ENCODE measurements at places on chromosomes 2 and 18.

DNA sequence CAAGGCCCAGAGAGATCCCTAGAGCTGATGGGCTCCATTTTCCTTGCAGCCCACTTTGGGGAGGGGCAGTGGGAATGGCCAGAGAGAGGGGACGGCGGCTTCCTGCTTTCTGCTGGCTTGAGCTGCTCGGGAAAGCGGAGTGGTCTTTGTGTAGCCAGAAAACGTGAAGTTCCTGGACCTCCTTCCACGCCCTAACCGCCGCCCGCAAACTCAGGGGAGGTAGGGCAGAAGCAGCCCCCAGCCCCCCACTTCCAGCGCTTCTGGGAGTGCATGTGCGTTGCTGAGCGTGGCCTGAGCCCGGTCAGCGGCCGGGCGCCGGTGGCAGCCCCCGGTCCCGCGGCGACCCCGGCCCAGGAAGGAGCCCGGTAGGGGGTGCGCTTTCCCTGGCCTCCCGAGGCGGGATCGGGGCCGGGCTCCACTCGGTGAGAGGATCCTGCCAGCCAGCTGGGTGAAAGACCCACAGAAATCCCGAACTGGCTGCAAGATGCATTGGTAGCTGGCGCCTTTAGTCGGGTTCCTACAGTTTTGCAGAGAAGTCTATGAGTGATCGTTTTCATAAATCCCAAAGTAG lies 25.3 kb upstream of the BOD1L2 start:
- DNase-seq: peak; percentile 60

DNA sequence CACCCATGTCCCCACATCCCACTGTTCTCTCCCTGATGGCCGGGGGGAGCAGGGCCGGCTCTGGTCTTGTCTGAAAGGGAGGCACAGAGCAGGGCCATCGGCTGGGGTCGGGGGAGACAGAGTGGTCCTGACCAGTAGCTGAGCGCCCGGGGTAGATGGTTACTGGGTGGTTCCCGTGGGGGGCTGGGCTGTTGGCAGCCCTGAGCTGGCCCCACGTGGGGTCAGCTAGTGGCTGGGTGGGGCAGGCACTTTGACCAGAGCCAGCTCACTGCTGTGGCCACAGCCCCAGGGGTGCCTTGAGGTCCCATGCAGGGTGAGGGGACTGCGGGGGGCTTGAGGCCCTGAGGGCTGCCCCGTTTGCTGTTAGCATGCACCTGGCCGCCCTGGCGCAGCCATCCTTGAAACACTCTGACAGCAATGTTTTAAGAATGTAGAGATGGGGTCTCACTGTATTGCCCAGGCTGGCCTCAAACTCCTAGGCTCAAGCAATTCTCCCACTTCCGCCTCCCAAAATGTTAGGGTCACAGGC lies 12.3 kb upstream of the NEU4 start:
- DNase-seq: no peak

DNA sequence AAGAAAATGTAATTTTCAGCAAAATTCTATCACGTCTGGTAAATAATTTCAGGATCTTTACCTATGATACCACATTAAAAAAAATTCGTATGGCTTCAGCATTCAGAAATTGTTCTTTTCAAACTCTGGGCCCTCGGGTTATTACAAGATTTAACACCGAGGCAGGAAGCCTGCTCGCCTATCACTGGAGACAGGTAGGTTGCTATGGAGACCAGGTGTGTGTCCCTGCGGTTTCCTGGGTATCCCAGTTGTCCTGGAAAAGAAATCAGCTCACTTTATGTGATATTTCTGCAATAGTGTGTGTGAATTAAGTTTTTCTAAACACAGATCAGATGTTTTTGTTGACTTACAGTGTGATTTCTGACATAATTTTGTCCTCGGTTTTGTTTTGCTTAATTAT lies 14.2 kb downstream of the HPCAL1 start:
- peak; percentile 68 for DNase-seq

DNA sequence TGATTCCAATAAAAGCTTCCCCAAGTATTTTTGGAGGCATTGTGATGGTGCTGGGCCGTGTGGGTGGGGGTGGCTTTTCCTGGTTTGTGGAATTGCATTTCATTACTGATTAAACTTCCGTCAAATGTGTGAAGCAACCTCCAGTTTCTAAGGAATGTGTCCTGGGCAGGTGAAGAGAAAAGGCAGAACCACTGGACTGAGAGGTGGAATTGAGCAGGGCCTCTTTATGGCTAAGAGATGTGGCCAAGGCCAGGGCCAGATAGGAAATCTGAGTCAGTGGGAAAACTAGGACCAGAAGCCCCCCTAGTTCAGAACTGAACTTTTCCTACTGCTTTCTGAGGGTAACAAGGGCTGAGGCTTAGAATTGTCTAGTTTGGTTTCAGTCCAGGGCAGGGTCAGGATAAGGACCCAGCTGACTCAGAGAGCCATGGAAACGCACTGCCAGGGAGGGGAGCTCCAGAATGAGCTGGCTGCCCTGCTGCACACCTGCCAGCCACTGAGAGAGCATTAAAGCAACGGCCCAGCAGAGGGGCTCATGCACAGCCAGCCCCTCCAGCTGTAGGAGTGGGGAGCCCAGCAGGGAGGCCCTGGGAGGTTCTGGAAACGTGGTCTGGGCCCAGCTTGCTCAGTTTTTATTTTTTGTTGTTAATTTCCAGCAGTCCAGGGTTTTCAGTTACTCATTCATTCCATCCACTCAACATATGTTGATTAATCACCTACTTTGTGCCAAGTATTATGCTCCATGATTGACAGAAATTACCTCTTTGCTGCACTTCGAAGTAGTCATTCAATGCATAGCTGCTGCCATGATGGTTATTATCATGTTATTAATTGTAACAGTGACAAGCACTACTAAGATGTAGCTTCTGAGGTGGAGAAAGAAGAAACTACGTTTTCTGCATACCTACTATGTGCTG lies 156.1 kb downstream of the MSH2 start:
- peak; percentile 23 for DNase-seq

DNA sequence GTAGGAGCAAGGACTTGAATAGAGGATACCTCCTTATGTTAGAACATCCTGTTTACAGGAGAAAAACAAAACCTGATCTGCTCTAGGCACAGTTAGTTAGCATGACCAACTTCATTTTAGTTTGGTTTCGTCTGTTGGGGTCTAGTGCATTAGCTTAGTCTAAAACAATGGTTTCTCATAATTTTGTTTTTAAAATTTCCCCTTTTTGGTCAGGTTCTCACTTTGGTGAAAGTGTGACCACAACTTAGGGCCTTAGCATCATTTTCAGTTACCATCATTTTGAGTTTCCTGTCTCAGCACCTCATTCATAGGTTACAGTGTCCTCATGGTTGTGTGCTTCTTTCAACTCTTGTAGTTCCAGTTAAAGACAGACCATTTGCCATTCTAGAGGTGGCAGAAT lies 1277.0 kb upstream of the SLC39A10 start:
- no peak for DNase-seq

DNA sequence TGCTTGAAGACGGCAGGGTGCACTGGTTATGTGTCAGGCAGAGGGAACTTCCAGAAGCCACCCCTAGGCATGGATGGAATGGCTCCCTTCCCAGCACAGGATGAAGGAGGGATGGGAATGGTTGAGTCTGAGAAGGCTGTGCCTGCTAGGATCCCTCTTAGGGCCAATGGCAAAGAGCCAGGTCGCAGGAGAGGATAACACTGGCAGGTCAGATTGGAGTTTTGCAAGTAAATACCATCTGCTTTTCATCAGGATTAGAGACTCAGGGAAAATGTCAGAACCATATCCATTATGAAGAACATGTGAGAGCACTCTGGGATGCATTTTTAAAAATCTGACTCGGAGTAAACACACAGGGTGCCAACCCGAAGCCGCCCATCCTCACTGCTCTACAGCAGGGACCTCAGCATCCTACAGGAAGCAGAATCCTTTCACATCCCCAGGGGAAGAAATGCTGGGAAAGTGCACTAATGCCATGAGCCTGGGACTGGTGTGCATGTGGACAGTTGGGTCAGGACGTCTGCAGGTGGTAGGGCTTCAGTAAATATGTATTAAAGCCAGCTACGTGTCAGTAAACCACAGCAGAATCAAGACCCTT lies 139.9 kb downstream of the MYT1L start:
- DNase-seq: peak; percentile 72

- DNase-seq: no peak
These were observed 55.4 kb downstream of the BOLA3 start for GRCh38 chr2:74092275-74092674.

GRCh38 chr2:88252646-88253045 lies 82.5 kb downstream of the THNSL2 start:
- DNase-seq: no peak

DNA sequence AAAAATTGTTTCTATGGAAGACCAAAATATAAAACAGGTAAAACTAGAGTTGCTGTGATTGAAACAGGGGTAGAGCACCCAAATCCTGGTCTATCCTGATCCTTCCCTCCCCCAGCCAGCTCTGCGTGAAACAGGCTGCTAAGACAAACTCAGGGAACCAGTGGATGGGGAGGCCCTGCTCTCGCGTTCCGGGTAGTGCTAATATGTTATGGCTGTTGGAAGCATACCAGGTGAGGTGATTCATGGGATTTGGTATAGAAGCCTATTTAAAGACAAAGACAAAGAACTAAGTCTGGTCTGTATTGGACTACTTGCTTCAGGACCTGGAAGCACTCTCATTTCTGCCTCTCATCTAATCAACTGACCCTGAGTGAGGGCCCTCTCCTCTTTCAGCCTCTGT lies 63.0 kb upstream of the CCBE1 start:
- DNase-seq: no peak

- no peak for DNase-seq
These were observed 39.7 kb upstream of the EPAS1 start for GRCh38 chr2:46257476-46257875.

- DNase-seq: no peak
These were observed 800.3 kb upstream of the RAB6C start for GRCh38 chr2:129179199-129179598.

DNA sequence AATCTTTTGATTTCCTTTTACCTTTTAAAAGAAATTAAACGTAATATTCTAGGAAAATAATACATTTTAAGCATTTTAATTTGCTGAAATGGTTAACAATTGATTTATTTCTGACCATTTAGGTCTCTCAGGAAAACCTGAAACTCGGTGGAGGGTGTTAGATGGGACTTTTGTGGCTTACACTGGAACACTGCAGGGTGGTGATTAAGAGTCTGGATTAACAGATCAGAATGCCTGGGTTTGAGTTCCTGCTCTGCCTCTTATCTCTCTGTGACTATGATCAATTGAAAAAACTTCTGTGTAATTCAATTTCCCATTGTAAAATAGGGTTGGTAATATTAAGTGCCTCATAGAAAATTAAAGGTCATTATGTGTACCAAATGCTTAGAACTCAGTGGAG lies 168.7 kb downstream of the UBE2E3 start:
- DNase-seq: no peak

DNA sequence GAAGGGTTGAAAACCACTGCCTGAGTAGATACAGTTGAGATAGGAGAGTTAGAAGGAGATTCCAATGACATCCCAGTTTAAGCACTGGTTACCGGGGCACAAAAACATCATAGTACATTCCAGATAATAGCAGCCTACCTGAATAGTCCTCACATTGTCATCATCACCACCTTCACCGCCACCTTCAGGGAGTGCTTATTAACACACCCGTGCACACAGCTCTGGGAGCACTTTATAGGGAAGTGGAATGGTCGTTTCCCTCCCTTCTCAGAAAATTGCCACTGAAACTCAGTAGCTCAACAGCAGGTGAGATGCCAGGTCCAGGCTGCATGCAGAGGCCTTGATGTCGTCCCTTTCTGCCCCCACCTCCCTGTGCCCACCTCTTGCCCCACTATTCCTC lies 8.2 kb downstream of the SERPINB7 start:
- no peak for DNase-seq

DNA sequence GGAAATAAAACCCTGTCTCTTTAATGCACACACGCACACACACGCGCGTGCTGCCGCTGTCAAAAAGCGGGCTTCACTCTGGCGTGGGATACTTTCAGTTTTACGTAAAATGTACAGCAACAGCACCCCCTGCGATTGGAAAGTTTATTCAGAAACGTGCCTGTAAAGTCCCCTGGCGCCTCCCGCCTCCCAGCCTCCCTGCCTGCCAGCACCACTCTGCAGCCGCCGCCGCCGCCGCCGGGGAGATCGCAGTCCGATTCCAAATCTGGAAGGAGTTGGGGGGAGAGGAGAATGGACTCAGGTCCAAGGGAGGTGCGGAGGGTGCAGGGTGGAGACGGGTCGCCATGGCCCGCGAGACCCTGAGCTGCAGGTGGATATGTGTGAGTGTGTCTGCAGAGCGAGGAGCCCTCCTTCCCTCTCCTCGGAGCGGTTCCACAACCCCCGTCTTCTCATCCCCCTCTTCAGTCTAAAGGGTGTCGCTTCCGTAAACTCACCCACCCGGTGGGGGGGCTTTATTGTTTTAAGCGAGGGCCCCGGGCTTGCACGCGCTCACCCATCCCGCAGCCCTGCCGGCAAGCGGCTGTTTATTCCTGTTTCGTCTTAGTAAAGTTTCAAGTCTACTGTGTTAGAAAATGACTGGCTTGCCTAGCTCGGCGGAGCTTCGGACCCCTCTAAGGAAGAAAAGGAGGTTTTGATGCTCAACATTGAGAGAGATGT lies 1.8 kb upstream of the BCL11A start:
- no peak for DNase-seq

DNA sequence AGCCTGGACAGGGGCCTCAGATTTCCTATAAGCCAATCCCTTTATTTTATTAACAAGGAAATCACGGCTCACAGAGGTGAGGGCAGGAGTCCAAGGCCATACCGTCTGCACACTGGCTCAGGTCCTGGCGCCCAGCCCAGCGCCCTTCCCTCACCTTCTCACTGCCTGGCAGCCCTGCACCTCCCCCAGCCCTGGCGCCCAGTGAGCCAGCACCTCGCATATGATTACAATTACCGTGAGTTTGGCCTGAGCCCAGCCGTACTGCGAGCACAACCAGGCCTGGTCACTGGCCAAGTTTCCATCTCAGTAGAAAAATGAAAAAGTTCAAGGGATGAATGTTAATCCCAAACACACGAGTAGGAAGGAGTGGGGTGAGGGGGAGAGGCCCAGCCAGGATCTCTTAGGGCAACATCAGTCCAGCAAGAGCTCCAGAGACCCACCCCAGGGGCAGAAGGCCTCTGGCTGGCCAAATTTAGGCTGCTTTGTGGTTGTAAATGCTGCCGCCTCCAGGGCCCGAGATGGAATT lies 68.4 kb downstream of the MCFD2 start:
- peak; percentile 88 for DNase-seq

GRCh38 chr2:95225658-95226057 lies 18.3 kb downstream of the ZNF892 start:
- DNase-seq: no peak

All from spinal cord (tissue), 10 donors.